Activated T-helper 1 cell treated with anti-CD3 and anti-CD28 coated beads, Interleukin-12 subunit alpha, Interleukin-12 subunit beta, Interleukin-2, Interleukin-4 antibody, amounts not matched to agents 30 ng/mL and 10 ng/mL and 1 ng/mL, durations not matched to agents 14 hours and 24 hours and 36 hours (primary cell): ENCODE measurements at places on chromosomes 16 and 17. TPM values are rescaled to one million over a fixed set of nuclear protein-coding genes. Genes with fewer than 3 reads are reported as not detected.

DNA sequence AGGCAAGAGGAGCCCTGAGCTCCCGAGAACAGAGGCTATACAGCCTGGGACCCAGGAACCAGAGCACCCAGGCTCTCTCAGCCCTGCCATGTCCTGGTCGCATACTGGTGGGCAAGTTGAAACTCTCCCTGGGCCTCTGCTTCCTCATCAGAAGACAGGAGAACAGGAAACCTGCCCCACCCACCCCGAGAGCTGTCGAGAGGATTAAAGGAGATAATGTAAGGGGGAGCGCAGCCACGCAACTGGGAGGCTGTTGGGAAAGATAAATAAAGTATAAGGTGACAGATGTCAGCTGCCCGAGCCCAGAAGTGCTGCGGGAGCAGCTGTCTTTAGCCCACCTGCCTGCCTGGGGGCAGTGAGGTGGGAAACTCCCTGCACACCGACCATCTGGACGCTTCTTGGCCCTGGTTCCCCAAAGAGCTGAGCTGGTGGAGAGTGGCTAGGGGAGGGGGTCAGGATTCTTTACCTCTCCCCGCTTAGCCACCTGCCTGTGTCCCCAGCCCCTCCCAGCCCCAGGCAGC lies 6.8 kb downstream of the KIF19 start:
- no peaks in the 10 kb centered on the region for H3K36me3 ChIP-seq
- H3K27me3 ChIP-seq: peaks cover 7% of the 10 kb centered on the region
- no peak overlapping the region for H3K27ac ChIP-seq
- H3K4me1 ChIP-seq: peaks cover 23% of the 10 kb centered on the region
- H3K4me3 ChIP-seq: no peak overlapping the region
- DNase-seq: no peak

- H3K4me1 ChIP-seq: no peaks in the 10 kb centered on the region
- no peak overlapping the region for H3K27ac ChIP-seq
- no peaks in the 10 kb centered on the region for H3K36me3 ChIP-seq
- H3K4me3 ChIP-seq: no peak overlapping the region
Measured at GRCh38 chr16:89045181-89045815, 48.4 kb upstream of the ACSF3 start.

- no peak for DNase-seq
- H3K27ac ChIP-seq: no peak overlapping the region
- peaks cover 16% of the 10 kb centered on the region for H3K27me3 ChIP-seq
Measured at GRCh38 chr17:27862004-27862403, 31.2 kb downstream of the LYRM9 start.

The PERCC1 gene
- not detected in 2 replicates for total RNA-seq

The ZNF594 gene
- 8.5 and 8.8 TPM in 2 replicates for total RNA-seq
